GM13977 (cell line): ENCODE measurements at places on chromosomes 2 and 18.

DNA sequence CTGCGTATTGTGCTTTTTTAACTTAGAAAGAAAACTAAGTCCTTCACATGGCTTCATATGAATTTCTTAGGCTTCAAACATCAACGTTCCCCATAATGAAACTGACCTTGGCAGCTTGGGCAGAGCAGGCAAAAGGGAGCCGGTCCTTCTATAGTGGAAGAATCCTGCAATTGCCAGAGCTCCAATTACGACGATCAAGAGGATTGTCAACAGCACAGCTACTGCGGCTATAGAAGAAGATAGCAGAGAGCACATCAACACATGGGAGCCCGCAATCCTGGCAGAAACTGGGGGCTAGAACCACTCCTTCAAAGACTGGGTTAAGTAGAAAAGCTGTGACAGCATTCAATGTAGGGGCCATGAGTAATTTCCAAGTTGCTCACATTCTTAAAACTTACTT is 69.8 kb downstream of the DHRS9 start:
- no peak for DNase-seq

DNA sequence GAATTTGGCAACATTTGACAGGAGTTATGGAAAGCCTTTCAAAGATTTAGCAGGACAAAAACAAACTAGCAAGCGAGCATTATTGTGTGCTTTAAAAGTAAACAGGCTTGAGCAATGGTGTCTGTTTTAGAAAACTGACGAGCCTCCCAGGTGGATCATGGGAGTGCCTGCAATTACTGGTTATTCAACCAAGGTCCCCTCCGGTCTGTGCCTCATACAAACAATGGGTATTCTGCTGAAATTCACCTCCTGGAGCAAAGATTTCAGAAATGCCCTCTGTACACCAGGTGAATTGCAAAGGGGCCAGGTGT is 22.4 kb downstream of the RTP5 start:
- DNase-seq, result no peak

GRCh38 chr18:23998820-23999219 is 15.7 kb upstream of the TTC39C start:
- DNase-seq, result no peak

DNA sequence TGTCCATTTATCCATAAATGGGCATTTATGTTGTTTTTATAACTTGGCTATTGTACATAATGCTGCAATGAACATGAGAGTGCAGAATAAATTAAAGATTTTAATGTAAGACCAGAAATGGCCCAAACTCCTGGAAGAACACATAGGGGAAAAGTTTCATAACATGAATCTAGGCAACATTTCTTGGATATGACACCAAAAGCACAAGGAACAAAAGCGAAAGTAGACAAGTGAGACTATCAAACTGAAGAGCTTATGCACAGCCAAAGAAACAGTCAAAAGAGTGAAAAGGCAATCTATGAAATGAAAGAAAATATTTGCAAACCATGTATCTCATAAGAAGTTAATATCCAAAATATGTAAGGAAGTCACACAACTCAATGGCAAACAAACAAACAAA is 5.8 kb downstream of the IL36A start:
- no peak for DNase-seq

GRCh38 chr2:203732092-203732952 is 25.9 kb downstream of the CD28 start:
- no peak for DNase-seq

DNA sequence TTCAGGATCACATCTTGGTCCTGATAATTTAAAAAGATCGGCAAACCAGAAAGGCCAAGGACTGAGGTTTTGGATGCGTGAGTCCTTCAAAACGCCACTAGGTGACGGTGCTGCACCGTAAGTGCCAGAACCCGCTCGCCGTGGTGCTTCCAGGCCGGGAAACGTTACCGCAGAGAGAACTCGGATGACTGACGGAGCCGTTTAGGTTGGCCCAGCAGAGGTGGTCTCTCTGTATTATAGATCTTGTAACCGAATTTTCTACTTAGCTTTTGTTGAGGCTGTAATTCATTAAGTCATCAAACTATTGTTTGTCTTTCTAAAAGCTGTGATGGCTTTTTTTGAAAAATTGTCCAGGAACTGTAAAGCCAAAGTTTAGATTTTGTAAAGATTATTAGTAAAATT is 39.8 kb upstream of the ADCYAP1 start:
- DNase-seq, result peak; percentile 60

- DNase-seq, result no peak
Measured at GRCh38 chr2:26820932-26821331, 27.0 kb upstream of the DPYSL5 start.

- no peak for DNase-seq
Measured at GRCh38 chr2:127715778-127716449, 14.6 kb downstream of the SFT2D3 start.

GRCh38 chr2:3376821-3377220 is 797 bp downstream of the EIPR1 start:
- no peak for DNase-seq

DNA sequence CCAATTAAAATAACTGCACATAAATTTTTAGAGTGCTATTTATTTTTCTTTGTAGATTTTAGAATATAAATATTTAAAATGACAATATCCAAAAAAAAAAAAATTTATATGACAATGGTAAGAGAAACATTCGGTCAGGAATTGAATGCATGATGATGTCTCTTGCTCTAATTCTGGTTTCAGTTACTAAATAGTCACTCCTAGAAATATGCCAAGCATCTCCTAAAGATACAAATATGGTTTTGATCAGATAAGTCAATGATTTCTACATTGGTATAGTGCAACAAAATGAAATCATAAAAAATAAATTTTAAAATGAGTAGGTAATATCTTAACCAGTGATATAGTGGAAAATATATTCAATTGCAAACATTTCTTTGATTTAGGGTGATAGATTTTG is 95.9 kb upstream of the ACKR3 start:
- DNase-seq, result no peak

DNA sequence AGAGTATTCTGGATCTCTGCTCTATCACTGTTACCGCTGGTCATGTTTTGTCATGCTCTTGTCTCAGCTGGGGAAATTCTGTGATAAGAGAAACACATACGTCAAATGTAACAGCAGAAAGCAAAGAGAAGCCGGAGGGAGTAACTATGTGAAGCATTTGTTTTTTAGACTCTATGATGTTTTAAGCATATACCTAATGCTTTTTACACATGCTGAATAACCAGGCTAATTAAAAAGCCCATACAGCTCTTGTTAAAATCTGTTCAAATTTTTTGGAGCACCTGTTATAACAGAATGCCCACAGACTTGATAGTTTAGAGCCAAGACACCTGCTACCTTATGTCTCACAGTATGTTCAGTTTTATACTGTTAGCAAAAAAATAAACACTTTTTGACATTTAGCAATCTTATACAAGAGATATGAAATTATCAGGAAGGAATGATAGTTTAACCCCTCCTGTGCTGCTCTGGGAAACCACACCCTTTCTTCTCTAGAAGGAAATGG is 92.3 kb upstream of the TANK start:
- DNase-seq, result no peak

- no peak for DNase-seq
Measured at GRCh38 chr18:37507239-37507638, 58.4 kb downstream of the CELF4 start.

GRCh38 chr2:1328684-1329083 is 84.6 kb upstream of the TPO start:
- DNase-seq, result no peak

DNA sequence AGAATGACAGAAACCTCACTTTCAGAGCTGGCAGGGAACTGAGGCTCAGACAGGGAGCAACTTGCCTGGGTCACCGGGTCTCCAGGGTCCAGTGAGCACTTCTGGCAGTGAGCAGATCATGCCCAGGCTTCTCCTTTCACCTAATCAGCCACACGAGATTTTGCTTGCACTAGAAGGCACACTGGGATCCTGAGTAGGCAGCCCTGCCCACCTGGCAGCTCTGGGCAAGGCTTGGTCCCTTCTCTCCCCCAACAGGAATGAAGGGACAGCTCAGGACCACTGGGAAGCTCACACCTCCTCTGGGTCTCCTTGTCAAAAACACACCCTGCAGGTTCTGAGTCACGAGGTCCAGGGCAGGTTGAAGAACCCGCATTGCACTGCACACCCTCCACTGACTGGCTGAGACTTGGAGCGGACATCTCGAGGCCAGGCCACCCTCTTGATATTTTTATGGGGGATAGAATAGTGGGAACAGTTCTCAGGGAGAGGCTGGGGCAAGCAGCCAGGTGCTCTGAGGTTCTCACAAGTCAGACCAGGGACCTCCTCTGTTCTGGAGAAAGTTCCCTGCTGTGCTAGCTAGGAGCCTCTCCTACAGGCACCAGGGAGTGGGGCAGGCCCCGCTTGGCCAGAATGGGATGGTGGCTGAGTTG is 5.7 kb downstream of the MAL start:
- no peak for DNase-seq

GRCh38 chr2:30260941-30261340 is 29.6 kb downstream of the LBH start:
- no peak for DNase-seq

DNA sequence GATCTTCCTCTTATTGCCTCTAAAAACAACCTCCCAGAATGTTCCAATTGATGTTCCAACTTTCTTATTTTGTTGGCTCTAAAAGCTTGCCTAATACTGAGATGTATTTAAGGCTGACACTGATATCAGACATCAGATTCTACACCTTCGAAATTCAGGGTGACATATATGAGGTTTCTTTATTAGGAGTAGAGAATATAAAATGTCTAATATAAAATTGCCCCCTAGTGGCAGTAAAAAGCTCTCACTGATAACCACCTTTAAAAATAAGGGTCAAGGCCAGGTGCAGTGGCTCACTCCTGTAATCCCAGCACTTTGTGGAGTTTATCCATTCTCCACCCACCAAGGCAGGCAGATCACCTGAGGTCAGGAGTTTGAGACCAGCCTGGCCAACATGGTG is 789.7 kb upstream of the SLC39A10 start:
- DNase-seq, result peak; percentile 5

GRCh38 chr2:220855296-220855695 is 716.8 kb downstream of the EPHA4 start:
- DNase-seq, result no peak

DNA sequence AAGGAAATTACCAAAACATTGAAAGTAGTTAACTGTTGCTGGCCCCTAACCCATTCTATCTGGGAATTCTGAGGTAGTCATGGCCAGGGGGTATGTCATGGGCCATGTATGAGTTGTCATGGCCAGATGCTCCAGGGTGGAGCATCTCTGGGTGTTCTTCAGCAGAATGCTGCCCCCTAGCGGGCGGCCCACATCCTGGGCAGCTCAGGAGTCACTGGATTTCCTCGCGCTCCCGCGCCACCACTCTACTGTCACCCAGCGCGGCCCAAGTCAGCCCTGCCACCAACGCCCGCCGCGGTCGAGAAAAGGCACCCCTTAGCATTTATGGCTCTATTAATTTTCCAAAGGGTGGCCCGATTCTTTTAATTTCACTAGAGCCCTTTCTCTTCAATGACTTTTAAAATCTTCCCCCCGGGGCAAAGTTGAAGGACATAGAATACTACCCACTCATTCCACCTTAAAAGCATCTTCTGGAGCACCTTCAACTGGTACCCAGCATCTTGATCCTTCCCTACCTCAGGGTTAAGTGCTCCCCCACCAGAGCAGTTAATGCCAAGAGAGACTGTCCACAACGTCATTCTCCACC is 41.6 kb downstream of the PKDCC start:
- DNase-seq, result peak; percentile 72

DNA sequence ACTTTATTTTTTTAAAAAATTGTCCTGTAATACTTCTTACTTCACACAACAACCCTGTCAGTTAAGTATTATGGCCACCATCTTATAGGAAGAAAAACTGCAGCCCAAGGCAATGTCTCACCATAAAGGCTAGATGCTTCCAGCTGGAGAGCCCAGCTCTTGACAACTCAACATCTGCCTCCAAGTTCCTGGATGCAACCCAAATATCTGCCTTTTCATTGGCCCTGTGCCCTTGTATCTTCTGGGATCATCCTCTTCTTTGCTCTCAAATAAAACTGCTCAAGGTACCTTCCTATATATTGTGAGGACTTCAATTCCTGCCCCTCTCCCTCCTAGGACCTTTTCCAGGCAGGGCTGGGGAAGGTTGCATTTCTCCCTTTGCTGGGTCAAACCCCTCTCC is 69.5 kb downstream of the BIN1 start:
- no peak for DNase-seq

- DNase-seq, result no peak
Measured at GRCh38 chr2:170339750-170340692, 162.1 kb downstream of the MYO3B start.

- DNase-seq, result no peak
Measured at GRCh38 chr2:118241128-118241527, 152.9 kb downstream of the INSIG2 start.

DNA sequence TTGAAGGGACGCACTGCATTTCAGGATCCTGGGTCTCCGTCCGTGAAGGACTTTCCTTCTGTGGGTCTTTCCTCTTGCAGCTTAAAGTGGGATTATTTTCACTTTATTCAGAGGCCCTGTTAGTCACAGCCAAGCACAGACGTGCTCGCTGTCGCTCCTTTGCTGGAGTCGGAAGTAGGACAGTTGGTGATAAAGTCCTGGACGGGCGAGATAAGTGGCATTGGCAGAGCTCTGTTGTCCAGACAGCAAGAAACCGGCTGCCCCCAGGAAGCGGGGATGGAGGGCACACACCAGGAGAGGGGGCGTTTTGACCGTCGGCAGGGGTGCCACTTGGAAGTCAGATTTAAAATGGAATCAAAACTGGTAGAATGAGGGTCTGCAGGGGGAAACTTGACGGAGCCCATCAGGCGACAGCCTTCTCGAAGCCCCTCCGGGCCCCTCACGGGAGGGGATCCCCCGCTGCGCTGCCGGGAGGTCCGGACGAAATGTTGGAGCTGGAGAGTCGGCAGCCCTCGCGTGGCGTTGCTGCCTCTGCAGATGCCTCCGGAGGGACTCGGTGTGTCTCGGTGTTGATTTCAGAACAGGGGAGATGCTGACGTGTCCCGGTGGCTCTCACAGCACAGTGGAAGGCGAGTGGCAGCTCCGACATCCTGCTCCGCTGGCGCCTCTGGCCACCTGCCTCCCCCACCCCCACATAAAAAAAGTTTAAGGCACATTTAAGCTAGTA is 124.2 kb downstream of the NFATC1 start:
- no peak for DNase-seq

GRCh38 chr2:73070643-73071359 is 711 bp downstream of the SFXN5 start:
- peak; percentile 67 for DNase-seq

- DNase-seq, result no peak
Measured at GRCh38 chr2:236541008-236541562, 28.5 kb upstream of the ACKR3 start.

DNA sequence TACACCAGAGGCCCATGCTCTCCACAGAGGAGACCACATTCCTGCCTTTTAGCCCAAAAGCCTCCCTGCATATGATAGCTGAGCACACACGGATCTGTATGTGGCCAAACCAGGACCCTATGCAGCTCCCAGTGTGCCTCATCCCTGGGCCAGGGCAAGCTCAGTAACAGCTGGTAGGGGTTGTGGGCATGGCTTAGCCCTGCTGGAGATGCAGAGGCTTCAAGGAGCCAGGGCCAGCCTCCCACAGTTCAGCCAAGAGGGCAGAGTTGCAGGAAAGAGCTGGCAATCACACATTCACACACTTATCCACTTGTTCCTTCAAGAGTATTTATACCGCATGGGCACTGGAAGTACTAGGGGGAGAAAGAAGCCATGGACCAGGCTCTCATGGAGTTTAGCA is 1.6 kb upstream of the LIMS2 start:
- DNase-seq, result no peak

- no peak for DNase-seq
Measured at GRCh38 chr18:63213331-63213900, 106.2 kb downstream of the BCL2 start.
